Progenitor cell of endocrine pancreas (in vitro differentiated cells): ENCODE measurements at places on chromosomes 12 and 14. TPM values are rescaled to one million over a fixed set of nuclear protein-coding genes. Genes with fewer than 3 reads are reported as not detected.

DNA sequence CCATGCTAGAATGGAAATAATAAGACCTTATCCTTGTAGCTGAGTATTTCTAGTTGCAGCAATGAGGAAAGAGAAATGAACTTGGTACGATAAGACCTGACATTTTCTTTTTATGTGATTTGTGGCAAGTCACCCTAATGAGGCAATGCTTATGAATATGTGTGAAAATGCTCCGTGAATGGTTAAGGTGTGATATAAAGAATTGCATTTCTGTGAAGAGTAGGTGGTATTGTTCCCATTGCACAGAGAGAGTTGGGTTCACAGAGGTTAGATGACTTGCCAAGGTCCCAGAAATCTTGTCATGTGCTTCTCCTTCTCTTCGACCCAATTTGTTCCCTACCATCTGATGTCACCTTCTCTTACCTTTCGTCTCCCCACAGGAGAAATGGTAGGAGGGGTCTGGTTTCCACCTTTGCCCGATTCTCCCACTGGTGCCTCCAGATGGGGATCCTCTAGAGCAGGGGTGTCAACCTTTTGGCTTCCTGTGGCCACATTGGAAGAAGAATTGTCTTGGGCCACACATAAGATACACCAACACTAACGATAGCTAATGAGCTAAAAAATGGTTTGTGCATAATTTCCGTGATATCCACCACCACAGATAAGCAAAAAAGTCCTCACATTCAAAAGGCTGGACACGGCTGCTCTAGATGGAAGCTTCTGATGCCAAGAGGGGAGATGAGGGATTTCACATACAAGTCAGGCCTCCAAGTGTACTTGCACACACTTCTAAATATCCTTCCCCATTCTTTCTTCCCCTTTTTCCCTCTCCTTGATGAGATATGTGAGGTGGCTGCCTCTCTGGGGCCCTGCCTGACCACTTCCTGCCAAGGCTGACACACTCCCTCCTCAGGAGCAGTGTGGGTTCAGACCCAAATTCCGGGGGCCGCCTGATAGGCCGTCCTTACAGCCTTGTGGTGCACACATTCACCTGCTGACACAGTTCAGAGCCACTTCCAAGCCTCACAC lies 96.1 kb downstream of the PLXNC1 start:
- peaks cover 2% of the 10 kb centered on the region for H3K4me1 ChIP-seq
- peaks cover 12% of the 10 kb centered on the region for H3K36me3 ChIP-seq
- H3K27ac ChIP-seq = no peak overlapping the region
- DNase-seq = no peak
- no peak overlapping the region for H3K4me3 ChIP-seq

- H3K4me1 ChIP-seq = no peaks in the 10 kb centered on the region
- H3K36me3 ChIP-seq = no peaks in the 10 kb centered on the region
- no peak overlapping the region for H3K4me3 ChIP-seq
- H3K27ac ChIP-seq = no peak overlapping the region
- no peak for DNase-seq
- H3K27me3 ChIP-seq = no peaks in the 10 kb centered on the region
Observed at GRCh38 chr14:66910311-66910840, 278.9 kb upstream of the GARIN2 start.

DAO gene
- not detected in 2 replicates for total RNA-seq

- peaks cover 35% of the 10 kb centered on the region for H3K4me1 ChIP-seq
- no peak for DNase-seq
- H3K4me3 ChIP-seq = no peak overlapping the region
- no peaks in the 10 kb centered on the region for H3K36me3 ChIP-seq
- H3K27me3 ChIP-seq = peaks cover 7% of the 10 kb centered on the region
Observed at GRCh38 chr14:100391724-100392123, 68.6 kb downstream of the SLC25A47 start.

GRCh38 chr14:69612783-69613130 lies 1.4 kb downstream of the SUSD6 start:
- peak overlapping the region; percentile 92 for H3K4me3 ChIP-seq
- H3K27ac ChIP-seq = peak overlapping the region; percentile 91
- DNase-seq = no peak
- peaks cover 50% of the 10 kb centered on the region for H3K4me1 ChIP-seq
- peaks cover 1% of the 10 kb centered on the region for H3K36me3 ChIP-seq

DNA sequence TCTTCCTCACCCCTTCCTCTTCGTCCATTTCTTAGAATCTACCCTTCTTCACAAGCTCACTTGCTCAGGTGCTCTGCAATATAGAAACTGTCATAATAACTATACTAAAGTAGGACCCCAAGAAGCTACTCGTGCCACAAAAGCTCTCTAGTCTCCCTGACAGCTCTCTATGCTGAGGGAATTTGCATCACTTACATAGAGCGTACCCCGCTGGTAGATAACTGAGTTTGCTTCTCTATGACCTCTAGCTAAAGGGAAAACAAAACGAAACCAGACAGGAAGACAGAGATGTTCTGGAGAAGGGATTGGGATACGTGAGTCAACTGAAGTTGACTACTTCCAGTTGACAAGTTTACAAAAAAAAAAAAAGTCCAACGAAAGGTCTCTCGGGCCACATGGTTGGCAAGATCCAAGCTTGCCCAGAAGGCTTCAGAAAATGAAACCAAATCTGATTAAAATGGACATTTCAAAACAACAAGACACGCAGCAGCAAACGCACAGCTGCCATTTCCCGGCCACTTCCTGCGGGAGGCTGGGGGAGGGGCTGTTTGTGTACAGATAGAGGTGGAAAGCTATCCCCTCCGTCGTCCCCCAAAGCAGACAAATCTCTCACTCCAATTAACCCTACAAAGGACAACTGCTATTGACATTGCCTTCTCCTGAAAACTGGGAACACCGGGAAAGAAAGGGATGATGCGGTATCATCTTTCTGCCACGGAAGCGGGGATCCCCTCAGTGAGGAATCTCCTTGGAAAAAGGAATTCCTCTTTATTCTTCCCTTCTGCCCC lies 1.3 kb downstream of the BAZ2A start:
- H3K27me3 ChIP-seq = no peaks in the 10 kb centered on the region
- H3K4me1 ChIP-seq = peaks cover 45% of the 10 kb centered on the region
- H3K4me3 ChIP-seq = peak overlapping the region; percentile 92

DNA sequence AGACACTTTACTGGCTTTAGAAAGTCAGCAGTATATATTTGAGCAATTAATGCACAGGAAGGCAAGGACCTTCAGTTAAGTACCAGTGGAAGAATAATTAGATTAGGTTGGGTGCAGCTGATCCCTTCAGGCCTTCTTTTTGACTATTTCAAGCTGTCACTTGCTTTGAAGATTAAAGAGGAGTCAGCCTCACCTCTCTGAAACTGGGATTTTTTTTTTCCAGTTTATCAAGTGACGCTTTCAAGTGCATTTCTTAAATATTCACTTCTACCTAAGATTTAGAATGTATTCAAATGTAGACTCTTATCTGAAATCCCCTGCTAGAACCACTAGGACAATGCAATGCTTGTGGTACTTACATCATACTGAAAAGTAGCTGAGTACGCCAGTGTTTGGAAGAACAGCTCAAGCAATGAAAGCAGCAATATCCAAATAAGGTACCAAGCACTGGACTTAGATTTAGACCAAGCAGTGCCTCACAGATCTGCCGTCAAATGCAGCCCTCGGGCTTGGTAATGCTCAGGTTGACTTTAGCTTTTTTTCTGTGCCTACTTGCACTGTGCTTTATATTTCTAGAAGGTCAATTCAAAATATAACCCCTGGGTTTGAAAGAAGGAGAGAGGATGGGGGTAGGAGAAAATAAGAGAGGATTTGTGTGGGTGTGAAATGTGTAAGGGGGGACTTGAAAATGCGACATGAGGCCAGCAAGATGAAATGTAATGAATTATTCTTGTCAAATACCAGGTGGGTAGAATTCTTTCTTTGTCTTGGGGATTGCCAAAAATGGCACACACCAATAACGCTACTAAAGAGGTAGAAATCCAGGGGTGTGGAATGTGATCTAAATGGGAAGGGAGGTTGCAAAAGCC lies 3.7 kb upstream of the FERMT2 start:
- DNase-seq = no peak
- H3K36me3 ChIP-seq = no peaks in the 10 kb centered on the region
- H3K4me1 ChIP-seq = peaks cover 25% of the 10 kb centered on the region

GPRC5D gene
- not detected in 2 replicates for total RNA-seq

DNA sequence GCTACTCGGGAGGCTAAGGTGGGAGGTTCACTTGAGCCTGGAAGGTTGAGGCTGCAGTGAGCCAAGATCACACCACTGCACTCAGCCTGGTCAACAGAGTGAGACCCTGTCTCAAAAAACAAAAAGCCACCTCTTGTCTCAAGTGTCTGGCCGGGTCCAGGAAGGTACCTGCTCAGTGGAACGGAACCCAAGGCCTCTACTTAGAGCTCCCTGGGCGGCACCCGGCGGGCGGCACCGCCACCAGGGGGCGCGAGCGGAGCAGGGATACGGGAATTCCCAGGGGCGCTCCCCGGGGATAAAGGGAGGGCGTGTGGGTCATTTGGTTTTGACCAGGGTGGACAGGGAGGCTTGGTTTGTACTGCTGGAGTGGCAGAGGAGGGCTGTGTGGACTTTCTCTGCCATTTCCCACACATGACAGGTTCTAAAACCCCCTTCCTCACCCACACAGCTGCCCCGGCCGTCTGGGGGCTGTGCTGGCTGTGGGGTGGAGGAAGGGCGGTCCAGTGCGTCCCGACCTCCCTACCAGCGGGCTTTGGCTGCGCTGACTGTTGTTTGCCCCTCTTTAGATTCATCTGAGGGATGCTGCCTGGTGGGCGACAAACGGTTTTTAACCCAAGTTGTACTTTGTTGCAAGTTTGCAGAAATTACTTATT lies 91.4 kb downstream of the SETD3 start:
- H3K27ac ChIP-seq = no peak overlapping the region
- peaks cover 2% of the 10 kb centered on the region for H3K36me3 ChIP-seq
- H3K4me1 ChIP-seq = no peaks in the 10 kb centered on the region
- peaks cover 22% of the 10 kb centered on the region for H3K27me3 ChIP-seq
- no peak overlapping the region for H3K4me3 ChIP-seq

GRCh38 chr12:58803908-58804307 lies 116.4 kb downstream of the LRIG3 start:
- no peaks in the 10 kb centered on the region for H3K27me3 ChIP-seq
- DNase-seq = no peak
- no peak overlapping the region for H3K4me3 ChIP-seq
- no peak overlapping the region for H3K27ac ChIP-seq
- H3K36me3 ChIP-seq = peaks cover 1% of the 10 kb centered on the region

DNA sequence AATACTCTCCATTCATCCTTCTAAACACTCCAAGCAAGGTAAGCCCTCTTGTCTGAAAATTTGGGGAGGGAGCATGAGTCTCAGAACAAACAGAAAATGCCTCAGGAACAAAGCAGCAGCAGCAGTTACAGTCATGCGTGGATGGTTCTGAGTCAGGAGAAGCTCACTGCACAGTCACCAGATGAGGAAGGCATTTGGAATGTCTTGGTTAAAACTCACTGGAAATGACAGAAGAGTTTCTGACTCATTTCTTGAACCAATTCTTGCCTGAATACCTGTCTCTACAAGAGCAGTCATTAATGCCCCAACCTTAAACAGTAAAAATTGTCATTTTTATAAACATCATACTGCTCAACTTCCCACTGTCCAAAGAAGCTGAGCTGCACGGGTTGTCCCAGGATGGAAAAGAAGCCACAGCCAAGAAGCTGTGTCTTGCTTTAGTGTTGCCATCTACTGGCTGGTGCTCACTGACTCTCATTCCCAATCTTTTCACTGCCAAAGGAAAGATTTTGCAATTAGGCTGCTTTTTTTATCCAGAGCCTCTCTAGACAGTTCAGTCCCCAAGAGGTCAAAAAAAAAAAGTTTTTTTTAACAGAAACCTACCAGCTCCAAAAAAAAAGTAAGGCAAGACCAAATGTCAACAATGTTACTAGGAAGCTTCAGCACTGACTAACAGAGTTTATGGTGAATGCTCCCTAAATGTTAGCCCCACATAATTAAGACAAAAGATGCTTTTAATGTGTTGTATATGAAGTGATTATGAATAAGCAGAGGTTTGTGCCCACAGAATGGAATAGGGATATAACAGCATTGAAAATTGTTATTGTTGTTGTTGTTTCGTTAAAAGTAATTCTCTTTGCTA lies 40.4 kb downstream of the KICS2 start:
- H3K4me1 ChIP-seq = peaks cover 2% of the 10 kb centered on the region
- no peak overlapping the region for H3K27ac ChIP-seq
- no peak for DNase-seq
- no peaks in the 10 kb centered on the region for H3K36me3 ChIP-seq

DNA sequence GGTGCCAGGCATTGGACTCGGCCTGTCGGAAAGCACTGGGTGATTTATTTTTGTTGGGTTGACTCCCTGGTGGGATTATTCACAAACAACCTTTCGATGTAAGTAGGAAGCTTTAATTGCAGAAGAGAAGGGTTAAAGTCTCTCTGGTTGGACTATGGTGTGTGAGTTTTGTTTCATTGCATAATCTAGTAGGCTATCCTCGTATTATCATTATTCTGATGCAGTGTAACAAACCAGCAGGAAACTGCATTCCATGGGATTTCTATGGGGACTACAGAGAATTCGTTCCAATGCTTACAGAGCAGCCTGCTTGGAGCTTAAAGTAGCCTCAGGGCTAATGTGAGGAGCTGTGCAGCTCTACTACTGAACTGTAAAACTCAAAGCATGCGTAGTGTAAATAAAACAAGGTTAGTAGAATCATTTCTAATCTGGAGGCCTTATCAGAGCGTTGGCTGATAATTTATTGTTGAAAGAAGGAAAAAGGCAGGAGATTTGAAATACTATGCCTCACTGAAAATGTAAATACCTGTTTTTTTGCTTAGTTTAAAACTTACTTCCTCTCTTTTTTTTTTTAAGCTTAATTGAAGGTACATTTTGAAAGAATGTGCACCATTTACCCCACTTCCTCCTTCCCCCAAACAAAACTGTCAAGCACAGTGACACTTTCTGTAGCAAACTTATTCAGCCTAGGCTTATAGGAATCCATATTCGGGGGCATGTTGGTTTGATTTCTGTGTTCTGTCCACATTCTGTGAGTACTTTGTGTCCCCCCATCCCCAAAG lies 226.7 kb downstream of the NPAS3 start:
- H3K27me3 ChIP-seq = peaks cover 46% of the 10 kb centered on the region
- no peak overlapping the region for H3K4me3 ChIP-seq
- no peaks in the 10 kb centered on the region for H3K4me1 ChIP-seq

- DNase-seq = no peak
- H3K27me3 ChIP-seq = no peaks in the 10 kb centered on the region
- no peak overlapping the region for H3K27ac ChIP-seq
- no peak overlapping the region for H3K4me3 ChIP-seq
- no peaks in the 10 kb centered on the region for H3K4me1 ChIP-seq
Observed at GRCh38 chr12:41310367-41310766, 122.2 kb downstream of the PDZRN4 start.

NPAS3 gene
- total RNA-seq = 5.2 and 6.1 TPM in 2 replicates

GRCh38 chr14:103146141-103146709 lies 23.0 kb downstream of the TNFAIP2 start:
- H3K36me3 ChIP-seq = no peaks in the 10 kb centered on the region
- H3K4me3 ChIP-seq = no peak overlapping the region
- H3K27me3 ChIP-seq = peaks cover 24% of the 10 kb centered on the region
- no peak for DNase-seq
- no peak overlapping the region for H3K27ac ChIP-seq

DNA sequence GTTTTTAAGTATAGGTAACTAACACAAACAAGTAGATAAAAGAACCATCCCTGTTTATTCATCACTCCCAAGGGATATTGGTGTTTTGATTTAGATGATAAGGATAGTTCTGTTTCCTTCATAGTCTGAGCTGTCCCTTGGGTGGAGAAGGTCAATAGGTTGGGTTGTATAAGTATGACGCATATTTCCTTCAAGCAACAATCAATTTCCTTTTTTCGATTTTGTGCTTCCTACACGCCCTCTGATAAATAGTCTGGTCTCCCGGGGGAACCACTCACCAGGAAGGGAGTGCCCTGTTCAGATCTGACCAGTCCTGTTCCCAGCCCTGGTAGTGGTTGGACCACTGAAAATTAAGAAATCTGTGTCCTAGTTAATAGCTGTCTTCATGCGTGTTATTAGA lies 378.8 kb upstream of the FAR2 start:
- no peaks in the 10 kb centered on the region for H3K27me3 ChIP-seq
- no peaks in the 10 kb centered on the region for H3K36me3 ChIP-seq
- no peak overlapping the region for H3K27ac ChIP-seq
- H3K4me3 ChIP-seq = no peak overlapping the region
- H3K4me1 ChIP-seq = no peaks in the 10 kb centered on the region
